ENCODE measurements at places on chromosomes 2 and 18.

DNA sequence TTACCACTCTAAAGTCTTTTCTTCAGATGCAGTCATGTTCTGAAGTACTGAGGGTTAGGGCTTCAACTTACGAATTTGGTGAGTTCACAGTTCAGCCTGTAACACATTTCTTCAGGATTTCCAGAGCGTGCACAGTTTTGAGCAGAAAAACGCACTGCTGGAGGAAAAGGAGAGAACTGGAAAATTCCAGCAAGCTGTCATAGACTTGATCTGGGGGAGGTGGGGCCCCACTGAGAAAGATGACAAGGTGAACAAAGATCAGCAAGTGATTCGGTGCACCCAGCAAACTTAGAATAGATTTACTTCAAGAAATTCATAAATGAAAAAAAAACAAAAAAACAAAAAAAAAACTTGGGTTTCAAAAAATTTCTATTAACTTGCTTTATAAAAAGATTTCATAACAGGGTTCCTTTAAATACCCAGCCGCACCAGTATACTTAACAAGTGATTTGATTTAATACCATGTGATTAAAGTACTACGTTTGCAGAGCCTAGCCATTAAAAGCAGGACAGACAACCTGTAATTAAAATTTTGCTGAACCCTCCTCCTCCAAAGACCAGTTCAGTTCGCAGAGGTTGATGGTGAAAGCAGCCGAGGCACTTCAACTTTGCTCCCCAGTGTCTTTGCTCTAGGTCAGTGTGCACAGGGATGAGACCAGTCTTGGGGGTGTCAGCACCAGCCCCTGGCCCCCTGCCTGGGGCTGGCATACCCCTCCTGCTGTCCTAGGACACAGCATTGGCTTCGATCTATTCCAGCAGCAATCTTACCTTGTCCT is 30.5 kb downstream of the CTIF start:
- no peak for DNase-seq

- DNase-seq, result no peak
These were observed 395.6 kb upstream of the TRIB2 start for GRCh38 chr2:12320991-12321641.

DNA sequence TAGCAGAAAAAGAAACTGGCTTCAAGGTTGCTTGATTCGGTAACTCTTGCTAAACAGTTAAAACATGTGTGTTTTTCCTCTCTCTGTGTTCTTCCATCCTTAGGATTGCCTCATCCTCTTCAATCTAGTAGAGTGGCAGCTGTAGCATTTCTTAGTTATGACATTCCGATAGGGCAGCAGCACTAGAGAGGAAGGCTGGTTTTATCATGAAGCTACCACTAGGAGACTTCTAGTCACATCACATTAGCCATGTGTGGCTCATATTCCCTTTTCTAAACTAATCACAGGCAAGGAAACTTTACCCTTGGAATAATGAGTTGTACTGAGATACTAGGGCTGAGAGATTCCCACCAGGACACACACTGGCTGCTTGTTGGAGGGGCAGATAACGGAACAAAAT is 187.6 kb downstream of the DOK6 start:
- no peak for DNase-seq

GRCh38 chr2:158904627-158905177 is 63.7 kb upstream of the TANC1 start:
- DNase-seq, result no peak

DNA sequence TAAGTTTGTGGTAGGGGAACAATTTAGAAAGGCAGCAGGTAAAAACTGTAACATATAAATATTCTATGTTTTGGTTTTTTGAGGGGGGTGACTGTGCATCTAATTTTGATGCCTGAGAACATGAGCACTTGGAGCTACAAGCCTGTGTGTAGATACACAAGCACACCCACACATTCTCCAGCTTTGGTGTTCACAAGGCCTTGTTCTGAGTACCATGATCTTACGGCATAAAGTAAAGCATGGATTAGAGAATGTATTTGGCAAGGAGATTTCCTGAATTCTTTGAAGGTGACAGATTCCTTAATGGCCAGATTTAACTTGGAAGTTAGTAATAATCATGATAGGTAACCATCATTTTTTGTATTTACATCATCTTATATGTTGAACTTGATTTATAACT is 42.7 kb downstream of the MAP3K20 start:
- no peak for DNase-seq

DNA sequence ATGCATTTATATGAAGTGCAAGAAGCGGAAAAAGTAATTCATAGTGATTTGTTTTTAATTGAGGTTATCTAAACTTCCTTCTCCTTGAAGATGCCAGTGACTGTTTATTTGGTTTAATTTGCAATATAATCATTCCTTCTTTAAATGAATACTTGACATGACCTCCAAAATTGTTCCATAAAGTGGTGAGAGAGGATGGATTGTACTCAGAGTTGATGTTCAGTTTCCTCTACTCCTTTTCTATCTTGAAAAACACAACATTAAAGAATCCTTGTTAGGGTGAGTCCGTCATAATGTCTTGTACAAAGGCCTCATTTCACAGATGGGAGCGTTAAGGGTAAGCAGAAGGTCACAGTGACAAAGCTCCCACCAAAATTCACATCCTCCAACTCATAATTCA is 756.1 kb upstream of the KLHL29 start:
- no peak for DNase-seq

DNA sequence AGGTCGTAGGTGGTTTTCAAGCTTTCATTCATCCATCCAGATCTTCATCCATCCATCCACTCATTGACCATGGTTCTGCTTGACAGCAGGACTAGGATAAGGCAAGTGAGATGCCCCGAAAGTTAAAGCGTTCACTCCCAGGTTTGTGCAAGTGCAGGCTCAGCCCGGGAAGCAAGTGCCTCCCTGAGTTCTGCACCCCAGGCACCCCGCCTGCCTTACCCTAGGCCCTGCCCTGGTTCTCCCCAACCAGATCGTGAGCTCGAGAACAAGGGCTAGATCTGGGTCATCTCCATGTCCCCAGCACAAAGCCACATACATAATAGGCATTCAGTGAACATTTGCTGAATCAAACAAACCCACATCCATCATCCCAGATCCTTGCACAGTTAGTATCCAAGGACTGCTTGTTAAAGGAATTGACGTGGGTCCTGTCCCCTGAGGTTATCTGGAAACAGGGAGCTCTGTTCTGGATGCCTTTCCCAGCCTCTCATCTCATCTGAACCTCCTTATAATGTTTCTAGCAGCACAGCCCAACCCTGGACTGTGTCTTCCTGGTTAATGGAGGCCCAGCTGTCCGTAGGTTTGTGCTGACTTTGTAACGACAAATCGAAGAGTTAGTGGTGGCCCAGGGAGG is 116.1 kb upstream of the GPC1 start:
- no peak for DNase-seq

DNA sequence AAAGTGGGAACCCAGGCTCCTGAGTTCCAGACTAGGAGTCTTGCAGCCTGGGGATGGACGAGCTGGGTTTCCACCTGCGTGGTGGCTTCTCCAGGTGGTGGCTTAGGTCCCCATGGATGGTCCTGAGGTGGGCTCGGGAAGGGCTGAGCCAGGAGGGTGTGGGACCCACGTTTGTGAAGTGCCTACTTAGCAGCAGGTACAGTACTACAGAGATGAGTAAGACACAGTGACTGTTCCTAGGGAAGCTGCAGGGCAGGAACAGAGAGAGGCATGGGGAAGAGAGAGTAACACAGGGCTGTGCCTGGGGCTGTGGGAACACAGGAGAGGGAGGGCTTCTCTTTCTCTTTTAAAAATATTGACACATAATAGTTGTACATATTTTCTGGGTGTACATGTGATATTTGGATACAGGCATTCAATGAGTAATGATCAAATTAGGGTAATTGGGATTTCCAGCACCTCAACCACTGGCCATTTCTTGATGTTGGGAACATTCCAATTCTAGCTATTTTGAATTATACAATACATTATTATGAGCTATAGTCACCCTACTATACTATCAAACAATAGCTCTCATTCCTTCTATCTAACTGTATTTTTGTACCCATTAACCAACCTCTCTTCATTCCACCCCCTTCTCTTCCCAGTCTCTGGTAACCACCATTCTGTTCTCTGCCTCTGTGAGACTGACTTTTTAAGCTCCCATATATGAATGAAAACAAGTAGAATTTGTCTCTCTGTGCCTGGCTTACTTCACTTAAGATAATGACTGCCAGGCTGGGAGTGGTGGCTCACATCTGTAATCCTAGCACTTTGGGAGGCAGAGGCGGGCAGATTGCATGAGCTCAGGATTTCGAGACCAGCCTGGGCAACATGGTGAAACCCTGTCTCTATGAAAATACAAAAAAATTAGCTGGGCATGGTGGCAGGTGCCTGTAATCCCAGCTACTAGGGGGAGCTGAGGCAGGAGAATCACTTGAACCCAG is 15.0 kb downstream of the TOGARAM2 start:
- no peak for DNase-seq

Measured in SW 1271 (cell line).